ENCODE measurements at places on chromosomes 1 and 21. TPM values are rescaled to one million over a fixed set of nuclear protein-coding genes. Genes with fewer than 3 reads are reported as not detected.

The CYP4B1 gene
- total RNA-seq: not detected

The HPCA gene
- total RNA-seq: not detected

The RBP7 gene
- total RNA-seq: not detected

The S100A9 gene
- not detected for total RNA-seq

The SPRR2G gene
- not detected for total RNA-seq

The KHDC4 gene
- total RNA-seq: 68.7 TPM

DNA sequence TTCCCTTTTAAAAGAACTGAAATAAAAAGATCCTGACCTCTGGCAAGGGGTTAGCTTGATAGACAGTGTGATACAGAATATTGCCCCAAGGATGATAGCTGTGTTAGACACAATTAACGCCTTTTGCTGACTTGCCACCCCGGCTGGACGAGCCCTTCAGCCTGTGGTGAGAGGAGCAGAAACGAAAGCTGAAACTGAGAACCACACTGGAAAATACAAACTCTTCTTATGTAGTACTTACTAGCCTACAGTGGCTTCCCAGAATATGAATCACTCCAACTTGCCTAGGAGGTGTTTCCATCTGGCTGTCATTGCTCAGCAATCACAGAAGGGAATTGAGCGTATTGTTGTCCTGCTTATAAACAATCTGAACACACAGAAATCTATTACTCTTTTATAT lies 22.9 kb downstream of the SAMSN1 start:
- peak; percentile 64 for DNase-seq

GRCh38 chr1:201944639-201945038 lies 1.7 kb downstream of the LMOD1 start:
- DNase-seq: no peak

GRCh38 chr1:32902535-32902920 lies 1.3 kb upstream of the TMEM54 start:
- DNase-seq: no peak

DNA sequence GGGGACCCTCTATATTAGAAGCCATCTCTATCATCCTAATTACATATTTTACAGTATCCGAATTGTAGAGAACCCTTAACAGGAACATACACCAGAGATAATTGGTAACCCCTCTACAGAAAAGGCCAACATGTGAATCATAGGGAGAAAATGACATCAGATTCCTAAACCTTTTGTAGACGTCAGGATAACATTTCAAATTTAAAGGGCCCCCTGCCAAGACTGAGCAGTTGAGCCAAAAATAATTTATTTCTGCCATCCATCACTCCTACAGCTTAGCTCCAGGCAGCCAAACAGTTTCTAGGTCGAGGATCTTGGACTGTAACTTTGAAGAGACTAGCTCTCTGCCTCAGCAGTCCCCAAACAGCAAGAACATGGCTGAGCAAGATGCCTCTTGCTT lies 21.2 kb downstream of the ZNF697 start:
- DNase-seq: no peak

GRCh38 chr1:18385239-18385790 lies 95.4 kb upstream of the KLHDC7A start:
- peak; percentile 9 for DNase-seq

DNA sequence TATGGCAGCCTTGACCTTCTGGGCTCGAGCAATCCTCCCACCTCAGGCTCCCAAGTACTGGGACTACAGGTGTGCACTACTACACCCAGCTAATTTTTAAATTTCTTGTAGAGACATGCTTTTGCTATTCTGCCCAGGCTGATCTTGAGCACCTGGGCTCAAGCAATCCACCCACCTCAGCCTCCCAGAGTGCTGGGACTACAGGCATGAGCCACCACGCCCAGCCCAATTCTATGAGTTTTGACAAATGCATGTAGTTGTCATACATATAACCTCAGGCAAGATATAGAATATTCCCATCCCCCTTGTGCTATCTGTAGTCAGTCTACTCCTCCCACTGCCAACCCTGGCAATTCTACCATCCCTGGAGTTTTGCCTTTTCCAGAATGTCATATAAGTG lies 38.7 kb upstream of the TTC22 start:
- no peak for DNase-seq

DNA sequence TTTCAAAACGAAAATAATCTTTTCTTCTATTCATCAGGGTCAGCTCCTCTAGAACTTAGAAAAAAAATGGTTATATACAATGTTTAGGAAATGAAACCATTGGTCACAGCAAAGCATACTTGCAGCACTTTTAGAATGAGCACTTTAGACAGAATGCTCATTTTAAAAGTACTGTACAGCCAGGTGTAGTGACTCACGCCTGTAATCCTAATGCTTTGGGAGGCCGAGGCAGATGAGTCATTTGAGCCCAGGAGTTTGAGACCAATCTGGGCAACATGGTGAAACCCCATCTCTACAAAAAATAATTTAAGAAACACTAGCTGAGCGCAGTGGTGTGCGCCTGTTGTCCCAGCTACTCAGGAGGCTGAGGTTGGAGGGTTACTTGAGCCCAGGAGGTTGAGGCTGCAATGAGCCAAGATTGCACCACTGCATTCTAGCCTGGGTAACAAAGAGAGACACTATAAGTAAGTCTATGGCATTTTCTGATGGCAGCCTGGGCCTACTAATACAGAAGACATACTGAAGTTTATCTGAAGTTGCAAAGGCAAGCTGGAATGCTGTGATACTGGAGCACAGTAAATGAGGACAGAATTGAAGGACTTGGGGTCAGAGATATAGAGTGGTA lies 48.9 kb upstream of the ZNF326 start:
- peak; percentile 33 for DNase-seq

DNA sequence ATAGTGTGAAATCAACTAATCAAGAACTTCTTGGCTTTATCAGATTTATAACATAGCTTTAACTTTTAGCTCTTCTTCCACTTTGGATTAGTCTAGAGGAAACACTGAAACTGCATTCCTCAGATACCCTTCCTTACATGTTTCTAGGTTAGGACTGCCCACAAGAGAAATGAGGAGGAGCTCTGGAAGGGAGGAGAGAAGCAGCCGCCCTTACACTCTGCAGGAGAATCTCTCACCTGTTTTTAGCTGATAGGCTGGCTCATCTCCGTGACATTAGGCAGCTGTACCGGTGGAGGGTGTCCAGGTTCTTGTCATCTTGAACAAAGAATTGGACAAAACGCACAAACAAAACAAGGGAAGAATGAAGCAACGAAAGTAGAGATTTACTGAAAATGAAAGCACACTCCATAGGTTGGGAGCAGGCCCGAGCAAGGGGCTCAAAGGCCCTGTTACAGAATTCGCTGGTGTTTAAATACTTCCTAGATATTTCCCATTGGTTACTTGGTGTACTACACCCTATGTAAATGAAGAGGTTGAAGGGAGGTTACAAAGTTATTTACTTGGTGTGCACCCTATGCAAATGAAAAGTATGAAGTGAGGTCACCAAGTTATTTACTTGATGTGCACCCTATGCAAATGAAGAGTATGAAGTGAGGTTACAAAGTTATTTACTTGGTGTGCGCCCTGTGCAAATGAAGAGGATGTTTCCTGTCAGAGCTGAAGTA lies 524.9 kb upstream of the CHRM3 start:
- DNase-seq: no peak

DNA sequence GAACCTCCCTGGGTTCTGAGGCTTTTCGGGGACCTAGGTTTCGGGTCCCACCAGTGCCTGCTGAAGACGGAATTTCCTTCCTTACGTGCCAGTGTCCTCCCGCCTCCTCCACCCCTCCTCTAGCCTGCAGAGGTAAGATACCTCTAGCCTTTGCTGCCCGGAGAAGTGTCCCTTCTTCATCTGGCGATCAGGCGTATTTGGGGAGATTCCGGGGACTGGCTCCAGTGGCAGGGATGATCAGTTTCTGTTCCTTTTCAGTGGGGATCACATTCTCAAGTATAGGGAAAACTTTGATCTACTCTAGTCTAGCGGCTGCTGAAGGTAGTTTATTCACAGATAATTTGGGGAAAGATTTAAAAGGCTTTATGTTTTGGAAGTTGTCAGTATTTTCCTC lies 674 bp downstream of the CEP350 start:
- DNase-seq: no peak

DNA sequence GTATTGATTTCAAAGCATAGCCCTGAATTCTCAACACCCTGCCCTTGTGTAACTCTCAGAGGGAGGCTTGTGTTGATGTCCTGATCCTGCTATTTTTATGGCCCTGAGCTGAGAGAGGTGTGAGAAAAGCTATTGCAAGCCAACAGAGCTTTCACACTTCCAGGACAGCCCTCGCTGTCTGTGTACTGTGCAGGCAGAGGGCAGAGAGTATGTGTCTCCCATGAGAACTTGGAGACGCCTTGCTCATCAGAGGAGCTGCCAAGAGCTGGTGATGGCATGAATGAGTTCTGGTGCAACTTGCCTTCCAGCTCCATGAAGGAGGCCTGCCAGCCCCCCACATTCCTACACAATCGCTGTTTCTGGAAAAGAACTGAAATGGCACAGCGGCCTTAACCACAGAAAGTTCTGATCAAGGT lies 144.1 kb upstream of the AJAP1 start:
- no peak for DNase-seq

GRCh38 chr1:211490821-211491415 lies 1.0 kb downstream of the RD3 start:
- DNase-seq: no peak
